Left renal cortex interstitium (tissue), 4 donors: ENCODE measurements at places on chromosomes 3 and 15.
A peak's percentile ranks its signal among the peaks of the same experiment; 100 is the strongest.

- no peak for DNase-seq
Measured at GRCh38 chr15:89140595-89140994, 52.3 kb downstream of the ABHD2 start.

DNA sequence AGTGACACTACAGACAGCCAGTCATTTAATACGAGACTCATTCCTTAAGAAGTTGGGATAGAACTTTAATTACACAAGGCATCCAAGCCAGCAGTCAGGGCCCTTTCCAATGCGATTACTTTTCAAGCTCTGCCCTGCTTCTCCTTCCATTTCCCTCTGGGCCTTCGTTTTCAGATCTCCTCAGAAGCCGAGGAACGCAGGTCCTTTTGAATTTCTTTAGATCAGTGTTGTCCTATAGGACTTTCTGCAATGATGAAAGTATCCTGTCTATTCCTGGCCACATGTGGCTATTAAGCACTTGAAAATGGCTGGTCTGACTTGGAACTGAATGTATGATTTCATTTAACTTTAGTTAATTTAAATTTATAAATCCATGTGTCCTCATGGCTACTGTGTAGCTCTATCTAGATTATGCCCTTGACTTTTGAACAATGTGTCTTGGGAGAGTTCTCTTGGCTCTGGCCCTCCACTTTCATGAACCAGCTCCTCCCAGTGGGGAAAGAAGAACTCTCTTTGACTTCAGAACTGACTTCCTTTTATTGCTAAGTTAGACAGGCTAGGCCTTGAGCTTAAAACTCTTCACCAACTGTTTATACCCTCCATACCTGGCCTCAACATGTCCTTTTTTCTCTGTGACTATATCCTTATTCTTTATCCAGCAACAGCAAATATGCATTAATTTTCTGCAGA is 22.6 kb downstream of the TGFBR2 start:
- no peak for DNase-seq

DNA sequence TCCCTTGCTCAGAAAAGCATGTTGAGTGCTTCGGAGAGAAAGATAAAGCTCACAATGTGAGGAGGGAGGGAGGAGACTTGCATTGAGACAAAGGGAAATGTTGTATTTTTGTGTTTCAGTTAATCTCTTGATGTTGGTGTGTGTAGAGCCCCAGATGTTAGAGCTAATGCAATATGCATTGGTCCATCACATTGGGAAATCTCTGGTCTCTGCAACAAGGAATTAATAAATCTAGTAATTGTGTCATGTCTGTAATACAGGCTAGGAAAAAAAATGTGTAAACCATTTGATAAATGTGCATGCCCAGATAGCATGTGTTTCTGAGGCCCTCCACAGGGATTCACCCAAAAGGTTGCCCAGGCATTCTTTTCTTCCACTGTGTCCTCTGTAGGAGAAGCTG is 230.4 kb upstream of the KCNH8 start:
- DNase-seq: no peak

GRCh38 chr15:90142216-90143165 is 40.2 kb upstream of the IDH2 start:
- DNase-seq: no peak

GRCh38 chr3:127484601-127485388 is 105.7 kb downstream of the TPRA1 start:
- DNase-seq: no peak

DNA sequence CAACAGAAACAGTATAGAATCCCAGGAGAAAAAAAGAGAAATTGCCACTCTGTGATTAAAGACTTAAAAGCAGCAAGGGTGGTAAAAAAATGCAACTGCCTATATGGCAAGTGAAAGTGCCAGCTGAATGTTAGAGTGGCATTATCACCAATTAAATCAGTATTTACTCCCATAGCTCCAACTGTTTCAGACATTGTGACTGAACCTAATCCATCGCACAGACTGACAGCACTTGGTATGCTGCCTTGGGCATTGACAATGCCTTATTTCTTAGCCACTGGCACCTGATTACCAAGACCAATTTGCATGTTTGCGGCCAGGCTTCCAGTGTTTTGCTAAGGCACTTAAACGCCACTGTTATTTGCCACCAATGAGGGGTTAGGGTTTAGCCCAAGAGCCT is 201.9 kb upstream of the NECTIN3 start:
- no peak for DNase-seq

- no peak for DNase-seq
Measured at GRCh38 chr3:119443179-119443578, 20.2 kb downstream of the TMEM39A start.

DNA sequence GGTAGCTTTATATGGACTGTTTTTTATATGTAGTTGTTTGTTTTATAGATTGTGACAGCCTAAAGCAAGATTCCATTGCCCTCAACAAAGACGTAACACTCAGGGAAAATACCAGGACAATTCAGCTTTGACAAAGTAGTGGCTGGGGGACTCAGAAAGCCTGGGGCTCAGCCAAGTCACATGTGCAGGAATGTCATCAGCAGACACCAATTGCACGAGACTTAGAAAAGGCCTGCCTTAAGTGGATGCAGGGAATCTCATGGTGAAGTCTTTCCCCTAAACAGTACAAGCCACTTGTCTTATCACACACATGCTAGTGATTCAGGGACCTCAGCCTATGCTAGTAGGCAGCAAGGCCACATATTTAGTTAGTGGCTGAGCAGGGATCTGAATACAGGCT is 381.8 kb upstream of the THBS1 start:
- peak; percentile 55 for DNase-seq

DNA sequence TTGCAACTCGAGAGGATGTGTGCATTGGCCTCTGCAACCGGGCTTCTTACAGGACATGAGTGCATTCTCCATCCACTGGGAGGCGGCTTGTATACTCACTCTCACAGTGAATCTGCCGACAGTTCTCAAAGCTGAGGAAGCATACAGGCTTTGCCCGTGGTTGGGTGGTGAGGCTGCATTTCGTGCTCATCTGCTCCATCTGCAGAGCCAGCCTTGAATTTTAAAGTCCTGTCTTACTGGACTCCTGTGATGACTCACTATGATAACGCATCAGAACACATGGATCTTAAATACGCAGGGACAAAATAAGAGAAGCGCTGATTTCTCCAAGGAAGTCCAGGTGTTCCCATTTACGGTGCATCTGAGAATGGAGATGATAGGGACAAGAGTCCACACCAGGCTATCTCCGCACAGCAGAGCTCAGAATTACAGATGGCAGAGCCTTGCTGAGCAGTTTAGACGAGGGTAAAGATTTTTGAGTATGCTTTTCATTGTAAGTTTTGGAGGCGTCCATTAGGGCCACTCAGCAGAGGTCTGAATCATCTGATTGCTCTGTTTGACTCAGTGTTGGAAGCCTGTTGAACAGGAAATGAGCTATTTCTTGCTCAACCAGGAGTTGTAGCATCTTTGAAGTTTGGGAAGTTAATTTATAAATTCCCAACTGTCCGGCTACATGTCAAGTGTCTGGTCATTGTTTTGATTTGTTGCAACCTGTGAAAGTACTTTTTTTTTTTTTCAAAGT is 87.1 kb downstream of the GABRG3 start:
- DNase-seq: no peak

DNA sequence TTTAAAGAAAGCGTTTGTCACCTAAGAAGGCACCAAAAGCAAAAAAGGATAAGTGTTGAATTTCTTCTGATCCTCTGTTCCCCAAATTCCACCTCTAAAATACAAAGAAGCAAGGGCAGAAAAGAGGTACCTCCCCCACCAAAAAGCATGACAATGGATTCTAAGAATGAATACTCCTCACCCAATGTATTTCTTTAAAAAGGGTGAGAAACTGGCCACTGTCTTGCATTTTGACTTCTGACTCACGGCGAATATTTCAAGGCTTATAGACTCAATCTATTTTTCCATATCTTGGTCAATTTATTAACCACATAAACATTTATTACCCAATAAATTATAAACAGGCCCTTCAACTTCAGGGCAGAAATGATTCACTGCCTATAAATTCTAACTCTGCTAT is 131.1 kb downstream of the NR1I2 start:
- no peak for DNase-seq

DNA sequence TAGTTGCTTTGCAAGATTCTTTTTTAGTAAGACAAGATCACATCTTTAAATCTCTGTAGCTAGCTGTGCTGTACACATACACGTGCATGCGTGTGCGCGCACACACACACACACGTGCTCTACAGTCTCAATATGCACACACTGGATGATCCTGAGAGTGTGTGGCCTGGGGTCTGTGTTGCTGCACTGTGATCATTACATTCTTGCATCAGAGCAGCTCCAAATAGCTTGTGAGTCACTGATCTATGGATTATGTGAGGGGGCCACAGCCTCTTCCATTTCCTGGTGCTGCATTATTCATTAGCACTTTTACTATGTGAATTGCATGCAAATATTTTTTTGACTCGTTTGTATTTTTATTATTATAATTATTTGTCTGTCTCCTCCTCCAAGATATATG is 34.6 kb downstream of the MCTP2 start:
- DNase-seq: no peak

DNA sequence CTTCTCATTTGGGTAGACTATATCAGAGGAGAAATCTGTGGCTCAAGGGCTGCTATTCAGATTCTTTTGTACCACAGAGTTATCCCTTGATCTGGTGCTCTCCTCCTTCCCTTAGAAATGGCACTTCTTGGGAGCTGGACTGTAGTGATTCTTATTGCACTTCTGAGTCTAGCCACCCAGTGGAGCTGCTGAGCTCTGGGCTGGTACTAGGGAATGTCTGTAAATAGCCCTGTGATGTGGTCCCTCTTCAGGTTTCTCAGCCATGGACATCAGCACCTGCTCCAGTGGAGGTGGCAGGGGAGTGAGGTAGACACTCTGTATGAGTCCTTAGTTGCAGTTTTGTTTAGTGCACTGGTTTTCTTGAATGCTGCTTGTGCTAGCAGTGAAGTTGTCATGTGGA is 1292.6 kb downstream of the SI start:
- no peak for DNase-seq

DNA sequence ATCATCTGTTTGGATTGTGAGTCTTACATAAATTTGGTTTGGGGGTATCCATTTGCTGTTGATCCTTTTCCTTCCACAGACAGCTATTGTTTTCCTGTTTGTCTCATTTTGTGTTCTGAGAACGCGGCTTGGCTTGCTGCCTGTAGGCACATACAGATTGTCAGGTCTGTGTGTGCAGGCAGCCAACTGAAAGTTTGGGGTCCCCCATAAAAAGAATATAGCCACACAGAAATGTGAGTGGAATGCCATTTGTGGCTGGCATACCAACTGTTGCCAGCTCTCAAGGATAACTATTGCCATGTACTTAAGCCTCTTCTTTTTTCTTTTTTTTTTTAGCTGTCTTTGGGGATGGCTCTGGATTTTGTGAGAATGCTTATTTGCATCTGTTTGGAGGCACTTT is 1308.0 kb downstream of the ROBO1 start:
- DNase-seq: no peak

DNA sequence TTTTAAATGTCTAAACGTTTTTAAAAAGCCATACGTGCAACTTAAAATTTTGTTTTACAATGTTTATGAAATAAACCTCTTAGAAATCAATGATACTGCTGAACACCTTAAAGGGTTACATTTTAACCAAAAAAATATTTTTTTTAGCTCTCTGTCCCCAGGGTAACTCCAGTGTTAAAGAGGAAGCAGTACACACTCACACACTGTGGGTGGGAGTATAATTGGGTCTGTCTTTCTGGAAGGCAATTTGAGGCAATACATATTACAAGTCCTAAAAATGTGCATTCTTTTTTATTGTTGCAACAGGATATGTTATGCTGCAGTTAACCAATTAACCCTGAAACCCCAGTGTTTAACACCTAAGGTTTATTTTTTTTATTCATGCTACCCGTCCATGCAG is 34.1 kb downstream of the WHAMM start:
- DNase-seq: no peak

DNA sequence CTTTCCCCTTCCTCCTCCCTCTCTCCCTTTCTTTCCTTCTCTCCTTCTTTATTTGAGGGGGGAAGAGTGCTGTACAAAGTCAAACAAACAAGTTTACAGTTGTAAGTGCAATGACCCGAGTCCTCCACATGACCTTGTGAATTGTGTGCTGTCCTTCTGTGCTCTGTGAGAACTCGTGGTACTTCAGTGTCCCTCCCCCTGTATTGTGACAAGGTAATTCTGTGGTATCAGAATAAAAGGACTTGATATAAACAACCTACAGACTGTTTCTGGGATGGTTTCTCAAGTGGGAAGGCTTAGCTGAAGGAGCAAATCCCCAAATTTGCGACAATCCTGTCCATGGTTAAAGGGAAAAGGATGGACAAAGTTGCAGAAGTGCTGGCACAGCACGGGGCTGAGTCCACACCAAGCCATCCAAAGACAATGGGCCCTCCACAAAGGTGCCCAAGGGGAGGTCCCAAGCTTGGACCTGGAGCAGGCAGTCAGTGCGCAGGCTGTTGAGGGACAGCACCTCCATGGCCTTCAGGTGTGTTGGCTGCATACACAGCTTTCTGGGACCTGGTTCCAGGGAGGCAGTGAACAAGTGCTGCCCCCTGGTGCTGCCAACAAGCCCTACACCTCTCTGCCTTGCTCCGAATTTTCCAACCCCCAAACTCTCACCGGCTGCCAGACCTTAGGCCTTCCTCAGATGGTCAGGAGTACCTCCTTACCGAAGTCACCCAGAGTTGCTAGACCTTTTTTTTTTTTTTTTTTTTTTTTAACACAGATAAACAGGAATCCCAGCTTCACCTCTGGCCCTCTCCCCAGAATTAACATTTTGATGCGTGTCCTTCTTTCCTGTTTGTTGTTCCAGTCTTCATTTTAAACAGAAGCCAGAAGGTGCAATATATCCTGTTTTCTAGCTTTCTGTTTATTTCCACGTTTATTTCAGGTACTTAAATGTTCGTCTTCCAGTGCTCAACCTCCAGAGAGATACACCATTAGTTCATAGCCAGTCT is 2.6 kb upstream of the APEH start:
- DNase-seq: no peak

DNA sequence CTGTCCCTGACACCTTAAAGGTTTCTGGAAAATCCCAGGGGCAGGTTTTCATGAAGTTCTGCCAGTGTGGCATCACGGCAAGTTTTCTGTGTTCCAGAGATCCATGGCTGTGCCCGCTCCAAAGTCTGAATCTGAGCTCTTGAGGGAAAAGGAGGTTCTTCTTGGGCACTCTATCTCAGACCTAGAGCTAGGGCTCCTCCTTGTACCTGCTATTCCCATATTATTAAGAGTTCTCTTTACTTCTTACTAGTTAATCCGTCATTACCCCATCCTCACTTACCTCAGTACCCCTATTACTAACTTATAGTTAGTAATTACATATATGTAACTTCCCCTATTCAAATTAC is 5.9 kb upstream of the TRA2B start:
- no peak for DNase-seq

GRCh38 chr3:59793976-59794375 is 744.2 kb upstream of the CFAP20DC start:
- DNase-seq: no peak

- no peak for DNase-seq
Measured at GRCh38 chr3:158314426-158315357, 204.8 kb downstream of the RSRC1 start.

GRCh38 chr3:125684199-125684598 is 88.9 kb upstream of the OSBPL11 start:
- peak; percentile 25 for DNase-seq

- DNase-seq: no peak
Measured at GRCh38 chr3:190446573-190447279, 3.0 kb downstream of the TMEM207 start.
